ENCODE measurements at places on chromosomes 7 and 10.

- no peak for DNase-seq
These were observed 59.3 kb downstream of the NUDCD3 start for GRCh38 chr7:44431091-44431608.

GRCh38 chr7:13577566-13578145, 411.8 kb downstream of the ETV1 start:
- DNase-seq = no peak

DNA sequence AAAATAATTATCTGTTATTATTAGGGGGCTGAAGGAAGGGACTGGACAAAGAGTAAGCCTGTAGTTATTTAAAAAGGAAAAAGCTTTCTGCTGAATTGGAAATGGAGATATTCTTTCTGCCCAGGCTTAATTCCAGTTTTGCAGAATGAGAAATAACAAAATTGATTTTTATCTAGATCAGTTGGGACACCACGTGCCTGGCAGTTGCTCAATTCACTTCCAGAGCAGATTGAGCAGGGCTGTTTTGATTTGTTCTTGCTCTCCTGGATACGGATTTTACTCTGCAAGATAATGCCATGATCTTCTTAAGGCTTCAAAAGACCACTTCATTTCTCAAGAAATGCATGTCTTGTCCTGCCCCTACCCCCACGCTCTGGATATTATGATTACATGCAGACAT, 524.3 kb downstream of the TCERG1L start:
- no peak for DNase-seq

GRCh38 chr7:43516581-43517342, 66.1 kb upstream of the STK17A start:
- no peak for DNase-seq

- no peak for DNase-seq
These were observed 4.9 kb downstream of the SMURF1 start for GRCh38 chr7:99139036-99139435.

DNA sequence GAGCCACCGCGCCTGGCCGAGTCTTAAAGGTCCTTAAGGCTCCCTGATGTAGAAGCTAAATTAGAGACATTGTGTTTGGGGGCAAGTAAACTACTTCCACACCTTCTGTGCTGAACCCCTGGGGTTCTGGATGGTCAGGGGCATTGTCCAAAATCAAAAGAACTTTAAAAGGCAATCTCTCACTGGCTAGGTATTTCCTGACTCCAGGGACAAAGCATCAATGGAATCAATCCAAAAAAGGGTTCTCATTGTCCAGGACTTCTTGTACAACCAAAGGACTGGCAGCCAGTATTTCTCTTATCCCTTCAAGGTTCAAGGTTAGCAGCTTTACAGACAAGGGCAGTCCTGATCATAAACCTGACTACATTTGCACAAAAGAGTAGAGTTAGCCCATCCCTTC, 24.0 kb downstream of the SRPK2 start:
- no peak for DNase-seq

GRCh38 chr10:58220769-58221451, 46.8 kb downstream of the IPMK start:
- no peak for DNase-seq

- no peak for DNase-seq
These were observed 188.2 kb downstream of the PTPN20 start for GRCh38 chr10:47099474-47099873.

GRCh38 chr7:33237036-33237435, 107.7 kb downstream of the BBS9 start:
- no peak for DNase-seq

GRCh38 chr7:113945018-113945938, 26.5 kb upstream of the PPP1R3A start:
- DNase-seq = no peak

DNA sequence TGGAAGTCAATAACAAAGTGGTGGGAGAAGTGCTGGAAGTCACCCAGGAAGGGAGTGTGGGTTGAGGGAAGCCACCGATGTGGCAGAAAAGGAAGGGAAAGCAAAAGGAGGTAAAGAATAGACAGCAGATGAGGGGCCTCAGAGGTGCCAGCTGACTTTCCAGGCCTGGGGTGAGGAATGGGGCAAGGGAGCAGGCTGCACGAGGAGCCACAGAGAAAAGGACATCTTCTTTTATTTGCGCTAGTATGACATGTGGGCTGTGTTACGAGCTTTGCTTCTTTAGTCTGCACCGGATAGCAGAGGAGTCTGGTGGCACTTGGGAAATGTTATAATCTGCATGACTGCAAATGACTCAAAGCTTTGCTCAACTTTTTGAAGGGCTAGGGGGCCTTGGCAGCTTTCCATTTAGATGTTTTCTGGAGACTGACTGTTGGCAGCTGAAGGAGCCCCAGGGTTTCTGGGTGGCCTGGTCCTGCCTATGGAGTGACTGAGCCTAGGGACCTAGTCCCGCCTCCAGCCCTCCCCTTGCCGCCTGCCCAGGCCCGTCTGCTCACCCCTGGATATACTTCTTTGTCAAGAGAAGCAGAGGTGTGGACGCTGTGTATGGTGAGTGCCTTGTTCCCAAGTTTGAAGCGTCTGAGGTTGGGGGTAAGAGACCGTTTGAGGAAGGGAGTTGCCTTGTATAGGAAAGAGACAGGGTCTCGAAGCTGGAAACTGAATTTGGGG, 5.1 kb downstream of the PRXL2A start:
- no peak for DNase-seq

DNA sequence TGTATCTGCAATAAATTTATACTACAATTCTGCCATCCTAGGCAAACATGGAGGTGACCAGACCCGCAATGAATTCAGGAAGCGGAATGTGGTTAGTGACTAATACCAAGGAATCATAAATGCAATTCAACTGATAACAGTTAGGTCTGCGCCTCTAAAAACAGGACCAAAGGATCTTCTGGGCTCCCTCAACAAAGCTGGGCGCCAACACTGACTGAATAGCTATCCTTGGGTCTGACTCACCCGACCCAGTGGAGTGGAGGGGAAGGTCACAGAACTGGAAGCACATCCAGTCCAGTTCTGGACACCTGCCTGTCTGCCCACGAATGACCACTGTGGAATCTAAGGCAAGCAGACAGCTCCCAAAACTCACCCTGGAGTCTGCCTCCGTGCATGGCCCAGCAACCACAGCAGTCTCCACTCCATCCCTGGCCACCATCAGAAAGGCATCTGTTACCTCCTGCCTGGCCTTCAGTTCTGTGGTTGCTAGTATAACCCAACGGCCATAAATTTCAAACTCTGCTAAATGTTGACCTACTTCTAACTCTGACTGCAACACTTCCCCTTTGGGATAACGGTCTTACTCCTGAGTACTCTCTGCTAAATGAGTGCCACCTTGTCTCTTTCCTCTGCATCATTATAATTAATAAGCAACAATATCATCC, 43.0 kb upstream of the DLX6 start:
- no peak for DNase-seq

GRCh38 chr7:31991846-31992245, 78.4 kb downstream of the PDE1C start:
- DNase-seq = no peak

DNA sequence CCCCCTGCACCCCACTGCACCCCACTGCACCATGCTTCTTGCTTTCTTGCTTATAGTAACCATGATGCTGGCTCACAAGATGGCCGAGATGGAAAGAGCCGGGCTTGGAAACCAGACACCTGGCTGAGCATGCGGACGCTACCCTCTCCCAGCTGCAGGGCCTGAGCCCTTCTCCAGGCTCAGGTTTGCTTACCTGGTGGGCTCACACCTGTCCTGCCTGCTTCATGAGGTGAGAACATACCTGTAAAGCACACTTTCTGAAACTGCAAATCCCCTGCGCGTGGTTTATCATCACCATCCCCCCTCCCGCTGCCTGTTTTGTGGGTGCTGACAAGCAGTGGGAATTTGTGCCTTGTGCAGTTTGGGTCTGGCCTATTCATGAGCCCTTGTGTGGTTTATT, 302.7 kb downstream of the GLRX3 start:
- no peak for DNase-seq

GRCh38 chr7:41889040-41889439, 186.2 kb upstream of the INHBA start:
- DNase-seq = no peak

DNA sequence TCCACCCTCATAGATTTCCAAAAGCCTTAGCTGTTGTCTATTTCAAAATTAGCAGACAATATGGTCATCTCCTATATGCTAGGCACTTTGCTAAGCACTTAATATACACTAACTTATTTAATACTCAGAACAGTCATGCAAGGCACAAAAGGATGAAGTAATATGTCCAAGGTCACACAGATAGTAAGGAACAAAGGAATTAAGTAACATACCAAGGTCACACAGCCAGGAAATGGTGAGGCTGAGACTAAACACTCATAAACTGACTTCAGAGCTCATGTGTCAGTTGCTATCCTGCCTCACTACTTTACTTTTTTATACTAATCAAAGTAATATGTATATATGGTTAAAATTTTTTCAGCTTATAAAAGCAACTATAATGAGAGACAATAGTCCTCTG, 23.6 kb upstream of the HIBADH start:
- DNase-seq = no peak

DNA sequence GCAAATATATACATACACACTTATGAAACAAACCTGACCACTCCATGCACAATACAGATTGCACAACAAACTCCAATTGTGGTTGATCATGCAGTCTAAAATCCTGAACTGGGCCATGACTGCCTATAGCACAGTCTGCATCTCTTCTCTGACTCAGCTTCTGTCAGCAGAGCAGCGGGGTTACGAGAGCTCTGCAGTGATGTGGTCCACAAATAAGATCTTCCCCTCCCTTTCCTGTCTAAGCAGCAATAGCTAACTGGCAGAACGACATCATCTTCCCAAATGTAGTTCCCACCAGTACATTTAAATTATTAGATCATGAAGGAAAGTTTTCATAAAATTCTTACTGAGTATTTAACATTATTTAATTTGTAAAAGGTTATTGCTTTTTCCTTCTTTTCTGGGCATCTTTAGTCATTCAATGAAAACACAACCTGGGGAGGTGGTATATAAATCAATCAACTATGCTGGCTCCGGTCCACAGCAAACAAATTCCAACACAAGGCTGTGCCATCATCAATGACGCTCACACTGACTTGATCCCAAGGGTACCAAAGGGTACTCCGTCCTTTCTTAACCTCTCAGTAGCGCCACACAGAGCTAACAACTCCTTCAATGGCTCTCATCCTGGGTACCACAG, 17.1 kb downstream of the ARHGAP21 start:
- DNase-seq = peak; percentile 8

Measured in central memory CD4-positive, alpha-beta T cell (primary cell).